ENCODE measurements at places on chromosomes 2 and 18.

DNA sequence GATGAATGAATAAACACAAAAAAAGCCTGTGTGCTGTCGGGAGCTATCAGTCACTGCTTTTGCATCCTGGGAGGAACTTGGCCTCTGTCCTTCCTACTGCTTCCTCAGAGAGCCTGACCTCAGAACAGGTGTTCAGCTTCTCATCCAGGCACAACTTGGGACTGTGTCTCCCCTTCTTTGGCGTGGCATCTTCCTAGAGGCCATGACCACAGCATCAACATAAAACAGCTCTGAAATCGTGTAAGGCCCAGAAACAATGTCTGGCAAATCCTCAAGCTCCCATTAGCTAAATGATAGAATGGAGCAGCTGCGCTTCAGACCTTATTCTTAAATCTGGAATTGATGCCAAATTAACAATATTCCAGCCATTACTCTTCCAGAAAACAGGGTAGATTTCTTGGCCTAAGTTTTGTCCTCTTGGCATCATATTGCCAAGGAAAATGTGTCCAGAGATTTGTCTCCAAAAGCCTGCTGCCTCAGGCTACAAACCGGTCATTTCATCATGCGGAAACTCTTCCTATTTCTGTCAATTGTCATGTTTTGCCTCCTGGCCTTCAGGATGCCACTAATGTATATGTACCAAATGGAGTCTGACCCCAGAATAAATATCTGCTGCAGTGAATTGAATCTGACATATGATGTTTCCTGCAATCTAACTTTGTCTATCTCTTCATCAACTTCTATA lies 53.2 kb upstream of the RAB27B start:
- no peak for DNase-seq

DNA sequence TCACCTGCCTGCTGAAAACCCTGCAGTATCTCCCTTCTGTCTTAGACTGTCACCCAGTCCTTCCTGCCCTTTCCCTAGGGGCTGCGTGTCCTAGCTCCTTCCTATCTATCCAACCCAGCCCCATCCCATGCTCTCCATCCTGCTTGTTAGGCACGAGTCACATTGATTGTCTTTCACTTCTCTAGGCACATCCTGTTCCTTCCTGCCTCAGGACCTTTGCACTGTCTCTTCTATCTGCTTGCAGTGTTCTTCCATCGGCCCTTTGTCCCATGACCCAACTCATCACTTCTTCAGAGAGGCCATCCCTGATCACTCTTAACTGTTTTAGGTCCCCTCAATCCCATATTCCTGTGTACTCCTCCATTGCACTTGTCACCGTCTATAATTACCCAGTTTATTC lies 50.4 kb downstream of the MERTK start:
- no peak for DNase-seq

DNA sequence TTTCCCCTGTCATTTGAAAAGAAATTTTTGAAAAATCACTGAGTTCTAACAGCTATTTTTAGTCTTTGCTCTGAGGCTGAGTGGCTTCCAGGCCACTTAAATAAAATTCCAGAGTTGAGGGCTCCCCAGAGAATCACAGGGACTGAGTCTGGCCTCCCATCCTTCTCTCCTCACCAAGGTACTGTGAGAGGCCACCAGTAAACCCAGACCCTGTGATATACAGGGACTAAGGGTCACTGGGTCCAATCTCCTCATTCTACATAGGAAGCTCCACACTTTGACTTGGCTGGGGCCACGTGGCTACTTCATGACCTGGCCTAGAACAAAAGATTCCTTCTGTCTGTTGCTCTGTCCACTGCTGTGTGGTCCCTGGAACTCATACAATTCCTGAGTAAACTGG lies 123.2 kb upstream of the CDCA7 start:
- no peak for DNase-seq

- DNase-seq: no peak
These were observed 291.2 kb upstream of the DDX18 start for GRCh38 chr2:117523267-117523666.

DNA sequence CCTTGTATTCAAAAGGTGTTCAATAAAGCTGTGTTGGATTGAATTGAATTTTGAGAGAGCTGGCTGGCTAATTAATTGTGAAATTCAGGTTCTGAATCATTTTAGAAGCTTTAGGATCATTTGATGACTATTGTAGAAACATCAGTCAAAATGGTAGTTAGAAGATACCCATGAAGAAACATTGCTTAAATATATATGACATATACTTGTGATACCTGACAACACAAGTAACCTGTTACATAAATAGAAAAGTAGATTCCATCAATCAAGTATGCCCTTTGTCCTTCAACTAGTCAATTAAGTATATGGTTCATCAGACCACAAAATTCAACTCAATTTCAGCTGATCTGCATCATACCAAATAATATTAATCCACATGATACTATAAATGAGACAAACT lies 185.6 kb downstream of the PID1 start:
- no peak for DNase-seq

DNA sequence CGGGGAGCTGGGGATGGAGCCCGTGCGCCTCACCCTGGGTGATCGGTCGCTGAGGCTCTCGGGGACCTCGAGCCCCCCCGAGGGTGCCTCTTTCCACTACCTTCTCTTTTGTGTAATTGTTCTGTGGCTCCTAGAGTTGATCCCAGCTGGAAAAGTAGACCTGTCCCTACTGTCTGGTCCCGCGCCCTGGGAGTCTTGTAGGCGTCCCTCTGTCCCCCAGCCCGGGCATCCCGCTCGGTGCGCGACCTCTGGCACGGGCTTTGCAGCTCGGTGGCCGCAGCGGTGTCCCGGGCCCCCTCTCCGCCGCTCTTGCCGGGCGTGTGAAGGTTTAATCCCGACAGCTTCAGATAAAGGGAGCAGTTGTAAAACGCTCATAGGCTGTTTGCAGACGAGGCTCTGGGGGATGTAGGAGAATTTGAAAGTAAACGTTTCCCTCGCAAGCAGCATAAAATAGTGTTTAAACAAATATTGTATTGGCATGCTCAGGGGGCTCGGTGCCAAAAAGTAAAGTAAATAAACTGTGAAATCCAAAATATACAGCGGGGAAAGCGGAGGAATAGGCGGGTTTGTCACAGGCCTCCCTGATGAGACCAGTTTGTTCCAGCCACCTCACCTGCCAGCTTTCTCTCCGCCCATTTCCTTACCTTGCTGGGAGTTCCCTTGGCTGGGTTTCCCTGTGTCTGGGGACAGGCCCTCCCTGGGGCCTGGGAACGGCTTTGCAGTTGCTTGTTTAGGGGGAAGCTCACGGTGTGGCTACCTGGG lies 1.9 kb downstream of the GLI2 start:
- DNase-seq: no peak

GRCh38 chr2:64455545-64455944 lies 1.6 kb downstream of the LGALSL start:
- DNase-seq: no peak

GRCh38 chr2:227846831-227847230 lies 24.6 kb upstream of the DAW1 start:
- no peak for DNase-seq

GRCh38 chr18:27461957-27462356 lies 276.8 kb upstream of the CHST9 start:
- no peak for DNase-seq

GRCh38 chr2:188609321-188610049 lies 317.8 kb downstream of the GULP1 start:
- no peak for DNase-seq

DNA sequence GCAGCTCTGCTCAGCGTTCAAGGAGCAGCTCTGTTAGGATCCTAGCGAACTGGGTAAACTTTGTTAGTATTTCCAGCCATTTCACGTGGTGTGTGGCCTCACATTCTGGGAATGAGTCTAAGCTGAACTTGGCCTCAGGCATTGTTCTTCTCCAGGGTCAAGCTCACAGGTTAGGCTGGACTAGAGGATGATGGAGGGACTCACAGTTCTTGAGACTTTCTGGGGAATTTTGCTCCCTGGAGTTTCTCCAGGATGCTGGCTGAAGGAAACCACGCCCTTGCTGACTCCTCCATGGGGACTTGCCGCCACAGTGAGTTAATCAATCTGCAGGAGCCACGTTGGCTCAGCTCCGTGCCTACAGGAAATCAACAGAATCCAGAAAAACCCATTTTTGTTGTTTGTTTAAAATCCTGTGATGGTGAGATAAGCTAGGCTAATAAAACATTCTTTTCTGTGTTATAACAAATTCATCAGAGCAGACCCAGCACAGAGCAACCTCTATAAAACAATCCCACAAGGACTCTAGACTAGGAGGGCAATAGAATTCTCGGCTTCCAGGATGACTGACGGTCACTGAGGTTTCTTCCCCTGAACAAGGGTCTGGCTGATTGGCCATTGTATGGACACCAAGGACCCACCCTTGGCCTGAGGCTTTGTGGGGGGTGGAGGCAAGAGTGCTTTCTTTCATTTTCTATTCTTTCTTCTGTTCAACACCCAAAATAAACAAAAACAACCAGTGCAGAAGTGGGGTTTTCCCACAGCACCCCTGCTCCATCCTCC lies 12.6 kb downstream of the CNDP1 start:
- peak; percentile 25 for DNase-seq

- peak; percentile 69 for DNase-seq
These were observed 148.6 kb downstream of the ZNF236 start for GRCh38 chr18:76970770-76971559.

DNA sequence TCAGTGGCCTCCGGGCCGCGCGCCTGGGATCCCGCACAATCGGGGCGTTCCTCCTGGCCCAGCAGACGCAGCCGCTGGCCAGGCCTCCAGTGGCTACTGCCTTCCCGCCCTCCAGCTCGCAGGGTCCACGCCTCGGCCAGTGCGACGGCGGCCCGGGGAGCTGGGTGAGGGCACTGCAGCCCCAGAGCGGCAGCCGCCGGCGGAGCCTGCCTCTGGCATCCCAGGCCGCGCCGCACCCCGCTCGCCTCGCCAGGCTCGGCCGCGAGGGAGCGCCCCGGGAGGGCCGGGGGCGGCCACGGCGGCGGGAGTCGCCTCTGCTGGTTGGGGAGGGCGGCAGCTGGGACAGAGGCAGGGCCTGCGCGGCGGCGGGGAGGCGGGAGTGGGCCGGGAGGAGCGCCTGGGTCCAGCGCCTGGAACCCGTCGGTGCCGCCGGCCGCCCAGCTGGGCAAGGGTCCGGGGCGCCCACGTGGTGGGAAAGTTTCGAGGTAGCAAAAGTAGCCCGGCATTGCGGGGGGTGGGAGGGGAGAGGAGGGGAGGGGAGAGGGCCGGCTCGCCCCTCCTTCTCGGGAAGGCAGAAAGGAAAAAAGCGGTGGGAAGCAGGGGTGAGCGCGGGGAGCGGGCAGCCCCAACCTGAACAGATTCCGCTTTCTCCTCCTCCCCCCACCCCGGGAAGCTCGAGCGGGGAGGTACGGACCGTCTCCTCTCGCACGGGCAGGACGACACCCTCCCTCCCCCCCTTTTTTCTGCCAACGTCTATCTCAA lies 1.5 kb upstream of the INHBB start:
- DNase-seq: no peak

DNA sequence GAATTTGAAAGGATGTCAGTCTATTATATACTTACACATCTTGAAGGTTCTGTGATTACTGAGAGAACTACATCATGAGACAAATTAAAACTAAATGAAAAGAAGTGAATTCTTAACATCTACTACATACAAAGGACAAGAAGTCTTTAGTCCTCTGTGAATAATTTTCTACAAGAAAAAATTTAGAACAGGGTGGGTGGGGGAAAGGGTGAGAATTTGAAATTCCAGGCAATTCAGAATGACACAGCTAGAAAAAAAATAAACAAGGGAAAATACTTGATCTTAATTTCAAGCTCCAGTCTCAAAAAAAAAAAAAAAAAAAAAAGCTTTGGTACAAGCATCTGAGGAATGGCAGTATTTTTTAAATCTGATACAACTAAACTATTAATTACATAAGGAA lies 15.5 kb downstream of the CUL3 start:
- no peak for DNase-seq

DNA sequence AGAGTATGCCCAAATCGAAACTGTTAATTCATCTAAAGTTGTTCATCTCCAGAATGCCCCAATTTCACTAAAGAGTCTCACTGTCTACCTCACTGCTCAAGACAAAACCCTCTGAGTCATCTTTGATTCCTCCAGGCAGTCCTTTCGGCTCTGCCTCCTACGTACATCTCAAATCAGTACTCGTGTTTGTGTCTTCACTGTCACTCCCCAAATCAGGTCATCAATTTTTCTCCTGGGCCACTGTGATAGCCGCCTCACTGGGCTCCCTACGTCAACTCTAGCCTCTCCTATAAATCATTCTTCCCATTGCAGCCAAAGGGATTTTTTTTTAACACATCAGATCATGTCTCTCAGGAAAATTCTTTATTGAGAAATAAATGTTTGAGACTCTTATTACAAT lies 42.1 kb upstream of the TTC39C start:
- DNase-seq: no peak

GRCh38 chr2:240365971-240366471 lies 69.4 kb upstream of the GPC1 start:
- DNase-seq: no peak

- DNase-seq: no peak
These were observed 76.2 kb downstream of the NPAS2 start for GRCh38 chr2:100895934-100896685.

- no peak for DNase-seq
These were observed 7.8 kb downstream of the CCNT2 start for GRCh38 chr2:134926231-134926931.

DNA sequence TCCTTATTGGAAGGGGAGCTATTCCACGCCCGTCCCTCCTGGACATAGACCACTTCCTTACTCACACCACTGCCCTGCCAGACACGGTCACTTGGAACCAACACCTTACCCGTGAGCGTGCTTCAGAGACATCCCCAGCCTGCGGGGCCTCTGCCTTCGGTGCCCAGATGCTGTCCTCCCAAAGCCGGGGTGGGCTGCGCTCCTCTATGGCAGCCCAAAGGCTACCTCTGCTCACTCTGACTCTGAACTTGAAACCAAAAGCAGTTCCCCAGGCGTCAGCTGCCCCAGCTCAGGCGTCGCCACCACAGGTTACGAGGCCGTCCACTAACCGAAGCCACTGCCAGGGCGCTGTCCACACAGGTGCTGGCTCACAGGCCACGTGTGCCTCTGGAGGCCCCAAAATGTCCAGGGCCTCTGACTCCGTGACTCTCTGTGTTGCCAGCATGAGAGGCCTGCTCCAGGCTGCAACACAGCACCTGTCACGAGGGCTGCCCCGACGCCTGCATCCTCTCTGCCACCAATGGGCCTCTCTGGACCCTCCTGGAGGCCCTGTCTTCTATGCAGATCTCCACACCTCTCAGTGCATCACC lies 23.8 kb downstream of the HDAC4 start:
- DNase-seq: no peak

GRCh38 chr2:192060161-192060560 lies 134.6 kb downstream of the TMEFF2 start:
- DNase-seq: no peak

DNA sequence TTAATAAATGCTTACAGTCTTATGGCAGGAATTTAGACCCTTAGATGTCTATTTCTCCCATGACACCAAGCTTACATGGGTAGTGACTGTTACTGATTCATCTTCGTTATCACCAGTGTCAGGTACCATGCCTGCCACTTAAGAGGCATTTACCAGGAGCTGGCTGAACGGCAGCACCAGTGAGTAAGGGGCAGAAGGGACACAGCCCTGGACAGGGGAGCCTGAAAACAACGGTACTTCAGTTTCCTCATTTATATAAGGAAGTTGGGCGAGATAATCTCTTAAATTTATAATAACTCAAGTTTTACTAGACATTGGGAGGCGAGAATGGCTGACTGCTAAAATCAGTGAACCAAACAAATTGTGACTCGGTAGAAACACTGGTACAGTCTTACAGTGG lies 1.2 kb downstream of the COA5 start:
- DNase-seq: peak; percentile 10

All from suppressor macrophage treated with lipopolysaccharide for 4 hours (primary cell).